Activated CD8-positive, alpha-beta memory T cell treated with anti-CD3 and anti-CD28 coated beads for 1 hour (primary cell): ENCODE measurements at places on chromosomes 5 and 9.

DNA sequence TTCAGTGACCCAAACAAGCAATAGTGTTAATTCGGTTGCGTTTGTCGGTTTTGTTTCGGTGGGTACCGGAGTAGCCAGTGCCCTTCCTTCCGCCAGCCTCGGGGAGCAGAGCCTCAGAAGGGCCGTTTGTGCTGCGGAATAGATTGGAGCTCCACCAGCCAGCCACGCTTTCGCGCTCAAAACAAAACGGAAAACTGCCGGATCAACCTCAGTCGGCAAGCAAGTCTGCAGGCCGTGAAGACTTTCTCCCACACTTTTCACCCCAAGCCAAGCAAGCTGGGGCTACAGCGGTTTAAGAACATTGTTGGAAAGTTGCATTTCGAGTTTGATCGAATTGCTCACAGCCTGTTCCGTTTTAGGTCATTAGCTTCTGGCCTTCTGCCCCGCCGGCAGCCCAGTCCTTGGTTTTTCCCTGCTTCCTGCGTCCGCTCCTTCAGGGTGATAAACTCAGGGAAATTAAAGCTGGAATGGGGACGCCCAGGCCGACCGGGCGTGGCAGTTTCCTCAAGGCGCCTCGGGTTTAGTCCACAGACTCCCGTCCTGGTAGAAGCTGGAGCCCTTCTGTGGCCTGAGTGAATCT, 803 bp upstream of the CCNO start:
- no peak for DNase-seq

- DNase-seq, result no peak
Measured at GRCh38 chr9:72012646-72013045, 47.8 kb downstream of the C9orf57 start.

GRCh38 chr5:124658867-124659557, 87.4 kb downstream of the ZNF608 start:
- DNase-seq, result no peak

DNA sequence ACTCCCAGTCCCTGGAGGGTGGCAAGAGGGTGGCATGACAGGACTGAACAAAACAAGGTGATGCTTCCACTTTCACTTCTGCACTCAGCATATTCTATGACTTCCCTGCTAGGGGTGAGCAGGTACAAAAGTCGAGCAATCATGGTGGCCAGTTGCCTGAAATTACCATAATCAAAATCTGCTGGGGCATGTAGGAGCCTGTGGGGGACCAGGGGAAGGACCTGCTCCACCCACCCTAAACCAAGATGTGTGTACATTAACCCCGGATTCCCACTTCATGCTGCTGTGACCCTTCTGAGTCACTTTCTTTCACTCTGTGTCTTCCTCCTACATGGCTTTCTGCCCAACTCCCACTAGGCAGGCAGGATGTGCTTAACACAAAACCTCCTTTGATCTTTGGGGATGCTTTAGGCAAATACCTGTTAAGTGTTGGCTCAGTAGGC, 73.3 kb upstream of the PHF24 start:
- no peak for DNase-seq

GRCh38 chr9:85702726-85703289, 38.9 kb downstream of the AGTPBP1 start:
- no peak for DNase-seq

DNA sequence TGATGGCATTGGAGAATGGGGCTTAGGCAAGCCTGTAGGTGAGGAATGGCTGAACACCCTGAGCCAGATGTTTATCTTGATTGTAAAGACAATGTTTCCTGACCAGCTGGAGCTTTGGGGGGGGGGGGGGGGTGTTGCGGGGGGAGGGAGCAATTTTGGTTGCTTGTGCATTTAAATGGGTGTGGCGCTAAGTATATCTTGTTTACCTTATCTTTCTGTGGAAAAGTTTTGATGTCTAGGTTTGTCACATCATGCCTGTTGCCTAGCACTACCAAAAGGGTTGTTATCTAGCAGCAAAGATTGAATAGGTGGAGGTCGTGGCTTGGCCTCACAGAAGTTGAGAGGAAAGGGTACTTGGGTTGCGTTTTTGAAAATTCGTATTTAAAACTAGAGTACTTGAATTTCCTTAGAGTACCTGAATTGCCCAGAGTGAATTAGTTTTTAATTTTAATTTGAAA, 1.3 kb downstream of the SMAD5 start:
- no peak for DNase-seq
